Activated naive CD4-positive, alpha-beta T cell treated with Interleukin-2 at 50 U/mL for 16 hours (primary cell): ENCODE measurements at places on chromosomes 3 and 15.

DNA sequence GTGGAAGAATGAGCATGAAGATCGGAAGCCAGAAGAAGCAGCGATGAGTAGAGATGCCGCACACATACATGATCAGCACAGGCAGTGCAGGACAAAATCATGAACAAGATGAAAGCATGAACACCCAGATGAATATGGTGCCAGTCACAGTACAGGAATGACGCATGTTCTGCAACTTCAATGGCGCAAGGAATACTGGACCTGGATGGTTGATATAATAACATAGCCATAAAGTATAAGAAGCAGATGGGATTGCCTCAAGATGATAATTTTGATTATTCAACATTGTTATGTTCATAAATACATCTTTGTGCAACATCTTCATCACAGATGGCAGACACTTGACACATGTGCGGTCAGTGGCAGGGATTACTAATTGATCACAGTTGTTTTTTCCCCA is 59.7 kb upstream of the SLCO3A1 start:
- DNase-seq, result no peak

- DNase-seq, result no peak
These were observed 75.3 kb downstream of the STXBP5L start for GRCh38 chr3:120983321-120983665.

DNA sequence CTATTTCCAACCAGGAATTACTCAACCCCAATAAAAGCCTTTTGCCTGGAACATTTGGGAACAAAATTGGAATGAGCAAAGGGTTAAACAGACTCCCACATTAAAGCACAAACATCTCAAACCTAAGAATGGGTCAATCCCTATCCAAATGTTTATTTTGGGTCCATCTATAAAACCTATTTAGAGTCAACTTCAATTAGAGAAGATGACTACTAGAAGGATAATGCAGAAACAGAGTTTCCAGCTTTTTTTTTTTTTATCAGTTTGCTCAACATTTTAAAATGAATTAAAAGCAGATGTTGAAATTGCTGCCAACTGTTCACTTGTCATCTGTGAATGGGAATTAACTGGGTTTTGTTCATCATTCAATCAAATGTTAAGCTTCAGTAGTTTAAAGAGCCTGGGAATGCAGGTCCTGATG is 4.1 kb upstream of the TBC1D23 start:
- no peak for DNase-seq

- DNase-seq, result no peak
These were observed 50.2 kb upstream of the THBS1 start for GRCh38 chr15:39530480-39531342.

DNA sequence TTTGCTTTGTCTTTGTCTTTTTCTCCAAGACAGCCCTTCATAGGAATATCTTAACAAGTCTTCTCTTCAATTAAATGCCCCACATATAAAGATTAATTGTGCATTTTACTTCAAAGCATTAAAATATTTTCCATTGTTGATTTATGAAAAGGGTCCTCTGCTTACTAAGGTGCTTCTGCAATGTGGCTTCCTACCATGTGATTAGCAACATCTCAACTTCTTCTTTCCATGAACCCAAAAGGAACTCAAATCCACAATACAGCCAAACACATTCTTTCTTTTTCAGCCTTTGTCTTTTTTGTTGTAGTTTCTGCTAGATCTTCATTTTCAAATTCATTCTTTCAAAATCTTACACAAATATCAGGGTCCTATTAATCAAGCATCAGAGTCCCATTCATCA is 309.2 kb downstream of the NSUN3 start:
- DNase-seq, result no peak

DNA sequence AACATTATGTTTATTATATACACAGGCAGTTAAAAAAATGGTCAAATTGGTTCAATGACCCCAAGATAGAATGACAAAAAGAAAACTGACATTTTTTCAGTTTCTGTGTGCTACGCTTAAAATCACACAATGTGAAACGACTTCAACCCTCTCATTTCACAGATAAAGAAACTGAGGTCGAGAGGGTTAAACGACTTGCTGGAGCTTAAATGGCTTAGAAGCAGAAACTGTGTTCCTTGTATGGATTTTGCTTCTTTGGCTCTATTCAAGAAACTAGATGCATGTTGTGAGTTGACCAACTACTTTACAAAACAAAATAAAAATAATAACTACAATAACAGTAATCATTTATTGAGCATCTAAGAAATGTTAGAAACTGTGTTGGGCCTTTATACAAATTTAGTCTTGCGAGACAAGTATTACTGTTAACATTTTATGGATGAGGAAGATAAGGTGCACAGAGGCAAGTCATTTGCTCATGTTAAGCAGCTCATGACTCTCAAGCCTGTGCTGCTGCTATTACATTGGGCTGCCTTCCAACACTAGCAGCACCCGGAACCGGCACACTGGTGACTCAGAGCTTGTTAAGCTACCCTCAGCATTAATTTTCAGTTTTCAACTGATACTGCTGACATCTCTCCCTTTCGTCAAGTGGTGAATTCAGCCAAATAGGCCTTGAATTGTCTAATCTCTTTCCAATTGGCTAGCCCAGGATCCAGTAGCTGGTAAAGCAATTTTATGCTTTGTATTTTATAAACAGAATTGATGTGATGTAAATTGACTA is 487.6 kb downstream of the NAALADL2 start:
- DNase-seq, result no peak
